ENCODE measurements at places on chromosomes 5 and 9.
A peak's percentile ranks its signal among the peaks of the same experiment; 100 is the strongest.

DNA sequence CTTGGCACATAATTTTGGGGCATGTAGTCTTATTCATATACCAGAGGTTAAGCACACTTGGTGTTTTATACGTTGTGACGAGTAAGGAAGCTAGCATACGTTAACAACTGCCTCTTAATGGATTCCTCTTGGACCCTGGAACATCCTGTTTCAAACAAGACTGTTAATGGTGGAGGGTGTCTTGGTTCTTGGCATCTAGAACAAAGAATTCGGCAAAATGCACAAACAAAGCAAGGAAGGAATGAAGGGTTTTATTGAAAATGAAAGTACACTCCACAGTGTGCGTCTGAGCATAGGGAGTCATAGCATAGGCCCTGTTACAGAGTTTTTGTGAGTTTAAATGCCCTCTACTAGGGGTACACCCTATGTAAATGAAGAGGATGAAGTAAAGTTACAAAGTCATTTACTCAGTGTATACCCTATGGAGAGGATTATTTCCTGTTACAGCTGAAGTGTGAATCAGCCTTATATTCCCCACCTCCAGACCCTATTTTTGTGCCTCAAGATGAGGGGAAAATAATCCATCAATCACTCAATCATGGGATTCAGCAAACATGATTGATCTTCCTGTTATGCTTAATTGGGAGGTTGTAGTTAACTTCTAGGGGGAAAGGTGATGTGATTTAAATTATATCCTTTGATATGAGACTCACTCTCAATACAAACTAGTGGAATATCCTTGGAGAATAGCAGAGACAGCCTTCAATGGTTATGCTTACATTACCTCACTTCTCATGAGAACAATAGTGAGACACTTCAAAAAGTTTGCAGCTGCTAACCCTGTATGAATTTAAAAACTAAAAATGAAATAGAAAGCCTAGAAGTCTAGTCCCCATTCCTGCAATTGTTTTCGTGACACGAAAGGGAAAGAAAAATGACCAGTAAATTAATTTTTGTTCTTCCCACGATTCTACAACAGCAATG lies 84.9 kb upstream of the MYO10 start:
- peak; percentile 51 for DNase-seq

GRCh38 chr5:112933651-112934365 lies 11.8 kb upstream of the REEP5 start:
- peak; percentile 88 for DNase-seq

GRCh38 chr9:124551472-124552272 lies 44.5 kb upstream of the NR5A1 start:
- peak; percentile 73 for DNase-seq

DNA sequence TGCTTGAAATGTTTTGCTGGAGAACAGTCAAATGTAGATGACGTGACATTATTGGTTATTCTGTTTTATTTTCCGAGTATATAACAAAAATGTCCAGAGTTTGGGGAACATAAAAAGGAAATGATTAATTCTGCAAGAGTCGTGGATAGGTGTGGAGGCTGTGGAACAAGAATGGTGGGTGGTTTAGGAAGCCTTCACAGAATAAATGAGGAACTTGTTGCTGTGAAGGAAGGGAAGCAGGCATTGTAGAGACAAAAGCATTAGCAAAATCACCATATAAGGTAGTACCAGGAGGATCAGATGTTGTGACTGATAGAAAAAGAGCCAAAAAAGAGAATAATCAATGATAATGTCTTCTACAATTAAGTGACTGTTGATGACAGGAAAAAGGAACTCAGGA lies 66.2 kb upstream of the CNTLN start:
- no peak for DNase-seq

DNA sequence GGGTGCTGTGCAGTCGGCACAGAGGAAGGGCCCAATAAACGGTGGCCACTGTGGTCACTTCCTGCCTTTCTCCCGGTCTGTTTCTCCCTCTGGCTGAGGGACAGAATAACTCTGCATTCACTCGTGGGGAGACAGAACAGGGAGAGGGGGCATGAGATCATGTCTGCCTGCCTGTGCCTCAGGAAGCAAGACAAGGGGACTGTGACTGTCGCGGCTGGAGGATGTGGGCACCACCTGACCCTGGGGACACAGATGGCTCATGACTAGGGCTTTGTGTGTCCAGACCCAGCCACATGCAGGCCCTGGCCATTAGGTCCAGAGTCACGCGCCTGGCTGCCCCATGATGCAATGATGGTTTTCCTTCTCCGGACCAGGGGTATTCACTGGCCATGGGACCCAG lies 5.8 kb downstream of the TRUB2 start:
- DNase-seq: no peak

- no peak for DNase-seq
These were observed 113.5 kb upstream of the PCA3 start for GRCh38 chr9:76650692-76651091.

GRCh38 chr5:100797861-100798260 lies 105.2 kb downstream of the ST8SIA4 start:
- DNase-seq: peak; percentile 56

DNA sequence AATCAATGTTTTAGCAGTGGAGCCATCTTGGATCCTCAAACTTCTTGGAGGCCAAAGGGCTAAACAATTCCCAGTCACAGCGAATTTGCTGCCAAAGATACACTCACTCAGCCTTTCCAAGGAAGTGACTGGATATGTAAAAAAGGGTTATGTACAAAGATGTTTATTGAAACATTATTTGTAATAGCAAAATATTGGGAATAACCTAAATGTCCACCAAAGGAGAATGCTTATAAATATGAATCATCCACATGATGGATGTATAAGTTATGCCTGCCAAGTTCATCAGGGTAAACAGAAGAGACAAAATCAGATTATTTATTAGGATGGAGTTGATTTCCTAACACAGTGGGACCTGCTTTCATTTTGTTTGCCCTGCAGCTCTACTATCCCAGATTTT lies 145.2 kb upstream of the ABCA1 start:
- peak; percentile 83 for DNase-seq

DNA sequence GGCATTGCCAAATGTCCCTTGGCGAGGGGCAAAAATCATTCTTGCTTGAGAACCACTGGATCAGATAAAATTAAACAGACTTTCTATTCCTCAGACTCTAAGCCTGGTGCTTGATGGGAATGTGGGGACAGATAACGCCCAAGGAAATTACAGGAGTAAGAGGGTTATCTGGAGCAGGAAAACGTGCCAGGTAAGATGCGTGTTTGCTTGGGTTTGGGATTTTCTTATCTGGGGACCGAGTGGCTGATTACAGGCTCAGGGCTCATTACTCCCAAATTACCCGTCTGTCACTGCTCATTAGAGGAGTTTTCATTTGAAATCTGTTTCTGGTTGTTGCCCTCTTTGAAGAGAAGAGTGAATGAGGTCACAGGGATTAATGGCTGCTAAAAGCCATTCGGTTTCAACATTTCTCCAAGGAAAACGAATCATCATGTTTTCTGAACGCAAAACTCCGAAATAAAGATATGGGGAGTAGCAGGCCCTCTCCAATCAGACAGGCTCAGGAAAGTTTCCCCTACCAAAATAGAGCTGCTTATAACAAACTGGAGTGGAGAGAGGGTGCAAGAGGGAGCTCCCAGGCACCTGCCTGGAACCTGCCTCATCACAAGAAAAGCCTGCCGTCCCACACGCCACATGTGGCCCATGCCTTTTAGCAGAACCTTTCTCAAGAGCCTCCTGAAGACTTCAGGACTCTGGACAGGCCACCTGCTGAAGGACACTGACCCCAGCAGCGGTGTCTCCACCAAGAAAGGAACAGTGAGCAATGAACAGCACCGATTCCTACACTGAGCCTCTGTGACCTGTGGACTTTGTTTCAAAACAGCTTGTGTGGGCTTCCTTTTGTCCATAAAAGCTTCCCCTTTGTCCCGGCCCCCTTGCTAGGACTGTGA lies 136.4 kb downstream of the ICE1 start:
- no peak for DNase-seq

GRCh38 chr5:110956280-110956912 lies 115.1 kb upstream of the TSLP start:
- no peak for DNase-seq

- peak; percentile 32 for DNase-seq
These were observed 91.1 kb upstream of the TBCA start for GRCh38 chr5:77867194-77867691.

DNA sequence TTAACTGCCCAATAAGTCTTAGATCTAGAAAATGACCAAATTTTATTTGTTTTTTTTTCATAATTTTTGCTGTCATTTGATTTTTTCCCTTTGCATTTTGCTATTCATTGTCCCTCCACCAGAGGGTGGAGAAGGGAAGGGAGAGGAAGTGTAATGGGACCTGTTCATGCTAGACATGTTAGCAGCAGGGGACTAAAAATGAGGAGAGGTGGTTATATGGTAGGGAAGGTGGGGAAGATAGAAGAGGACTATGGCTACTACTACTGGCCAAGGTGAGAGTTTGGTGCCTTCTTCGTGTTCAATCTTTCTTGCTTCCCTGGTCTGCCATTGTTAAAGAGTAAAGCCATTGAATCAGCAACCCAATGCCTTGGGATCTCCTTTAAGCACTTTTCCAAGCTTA lies 6.4 kb downstream of the GRIA1 start:
- DNase-seq: peak; percentile 57

- peak; percentile 84 for DNase-seq
These were observed 470.6 kb downstream of the CCDC171 start for GRCh38 chr9:16023446-16023845.

GRCh38 chr5:40524677-40525076 lies 155.0 kb upstream of the PTGER4 start:
- DNase-seq: no peak

DNA sequence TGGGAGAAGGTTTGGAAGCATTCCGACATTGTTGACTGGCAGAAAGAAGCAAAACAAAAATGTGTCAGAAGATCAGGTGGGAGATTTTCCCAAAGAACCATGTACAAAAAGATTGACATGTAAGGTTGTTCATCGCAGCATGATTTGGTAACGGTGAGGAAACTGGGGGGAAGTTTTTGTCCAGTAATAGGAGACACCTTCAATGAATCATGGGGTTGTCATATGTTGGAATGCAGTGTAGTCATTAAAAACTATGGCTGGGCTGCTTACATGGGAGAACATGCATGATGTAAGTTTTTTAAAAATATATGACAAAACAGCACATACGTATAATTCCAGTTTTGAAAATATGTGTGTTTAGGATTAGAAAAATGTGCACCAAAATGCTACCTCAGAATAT lies 50.5 kb downstream of the HSD17B3 start:
- no peak for DNase-seq

- DNase-seq: peak; percentile 29
These were observed 599 bp downstream of the RAD1 start for GRCh38 chr5:34914671-34915138.

DNA sequence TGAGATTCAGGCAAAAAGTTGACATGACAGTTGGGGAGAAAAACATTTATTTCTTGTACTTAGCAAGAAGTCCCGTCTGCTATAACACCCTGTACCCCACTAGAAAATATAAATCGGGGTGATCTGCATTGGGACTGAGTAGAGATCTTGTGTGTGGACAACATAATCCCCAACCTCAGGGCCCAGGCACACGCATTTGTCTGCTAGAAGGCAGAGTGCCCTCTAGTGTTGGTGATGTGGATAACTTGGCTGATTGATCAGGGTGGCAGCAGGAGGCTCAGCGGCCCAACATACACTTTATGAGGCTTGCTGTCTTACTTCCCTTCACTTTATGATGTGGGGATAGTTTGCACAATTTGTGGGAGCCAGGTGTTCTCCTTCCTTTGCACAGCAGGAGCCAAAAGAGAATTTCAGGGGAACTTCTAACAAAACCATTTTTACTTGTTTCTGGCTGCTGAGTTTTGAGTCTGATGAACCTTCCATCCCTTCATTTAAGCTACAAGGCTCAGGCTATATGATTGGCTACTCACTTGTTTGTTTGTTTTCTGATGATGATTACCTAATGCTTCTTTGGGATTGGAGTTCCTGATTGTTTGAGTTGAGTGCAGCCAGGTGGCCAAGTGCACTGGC lies 263.2 kb downstream of the DMAC1 start:
- peak; percentile 56 for DNase-seq

- peak; percentile 66 for DNase-seq
These were observed 27.3 kb downstream of the SLC31A2 start for GRCh38 chr9:113178087-113178486.

GRCh38 chr5:106314221-106314824 lies 1356.4 kb downstream of the EFNA5 start:
- DNase-seq: peak; percentile 17

GRCh38 chr9:76605321-76605900 lies 146.4 kb downstream of the GCNT1 start:
- no peak for DNase-seq

GRCh38 chr9:133563291-133563796 lies 28.8 kb downstream of the ADAMTSL2 start:
- DNase-seq: peak; percentile 7

- no peak for DNase-seq
These were observed 8.2 kb downstream of the GNE start for GRCh38 chr9:36250079-36250478.

GRCh38 chr5:172164769-172165212 lies 23.2 kb downstream of the STK10 start:
- DNase-seq: peak; percentile 45

GRCh38 chr9:116238225-116238624 lies 84.6 kb downstream of the PAPPA start:
- DNase-seq: peak; percentile 93

DNA sequence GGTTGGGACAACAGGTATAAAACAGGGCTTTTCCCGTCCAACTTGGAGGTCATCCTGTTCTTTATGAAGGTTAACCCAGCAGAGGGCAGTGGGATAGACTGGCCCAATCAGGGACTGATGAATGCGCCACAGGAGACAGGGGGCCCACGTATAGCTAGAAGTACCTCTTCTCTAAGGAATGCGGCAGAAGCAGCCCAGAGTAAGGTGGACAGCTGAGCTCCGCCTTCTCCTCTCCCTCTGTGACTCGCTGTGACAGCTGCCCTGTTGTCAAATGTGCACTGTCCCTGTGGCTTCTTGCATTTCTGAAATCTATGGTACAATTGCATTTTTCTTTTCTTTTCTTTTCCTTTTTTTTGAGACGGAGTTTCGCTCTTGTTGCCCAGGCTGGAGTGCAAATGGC lies 306.6 kb downstream of the FBXL7 start:
- DNase-seq: no peak

DNA sequence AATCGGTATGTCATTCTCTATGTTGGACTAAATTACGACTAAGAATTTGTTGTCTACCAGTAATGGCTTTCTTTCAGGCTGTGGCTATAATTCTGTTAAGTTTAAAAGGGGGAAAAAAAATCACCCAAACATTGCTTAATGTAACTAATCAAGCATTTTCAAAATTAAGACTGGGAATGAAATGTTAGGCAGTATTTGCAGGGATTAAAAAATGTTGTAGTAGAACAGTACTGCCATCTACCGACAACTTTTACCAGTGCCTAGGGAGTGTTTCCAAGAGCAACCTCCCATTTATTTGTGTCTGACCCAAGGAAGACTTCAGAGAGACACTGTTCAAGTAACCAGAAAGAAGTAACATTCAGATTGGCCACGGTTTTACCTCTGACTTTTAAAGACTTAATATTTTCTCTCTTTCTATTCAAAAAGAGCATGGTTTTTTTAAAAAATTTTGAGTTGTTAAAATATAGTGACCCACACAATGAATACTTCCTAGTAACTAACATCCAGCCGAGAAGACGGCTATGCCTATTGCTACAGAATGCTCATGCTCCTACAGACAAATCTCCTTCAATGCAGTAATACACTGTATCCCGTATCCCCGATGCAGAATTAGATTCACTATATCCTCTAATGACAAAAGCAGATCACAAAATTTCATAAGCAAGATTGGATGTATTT lies 92.4 kb downstream of the ARL15 start:
- peak; percentile 82 for DNase-seq

Measured in IMR-90 (cell line).